ENCODE measurements at places on chromosomes 12 and 14.

DNA sequence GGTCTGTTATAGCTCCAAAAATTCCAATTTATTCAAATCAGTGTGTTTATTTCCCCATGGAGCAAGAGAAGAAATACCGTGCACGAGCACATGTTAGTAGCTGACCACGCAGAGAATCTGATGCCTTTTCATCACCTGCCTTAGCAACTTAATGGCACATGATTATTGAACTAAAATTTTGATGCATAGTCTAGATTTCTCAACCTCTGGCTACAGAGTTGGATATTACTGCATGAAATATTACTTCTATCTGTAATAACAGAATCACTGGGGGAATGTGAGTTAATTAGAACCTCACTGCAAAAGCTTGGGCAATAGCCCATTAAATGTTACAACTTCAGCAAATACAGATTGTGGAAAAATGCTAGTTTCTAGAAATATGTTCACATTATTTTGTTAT lies 335.8 kb downstream of the FLRT2 start:
- DNase-seq = no peak

DNA sequence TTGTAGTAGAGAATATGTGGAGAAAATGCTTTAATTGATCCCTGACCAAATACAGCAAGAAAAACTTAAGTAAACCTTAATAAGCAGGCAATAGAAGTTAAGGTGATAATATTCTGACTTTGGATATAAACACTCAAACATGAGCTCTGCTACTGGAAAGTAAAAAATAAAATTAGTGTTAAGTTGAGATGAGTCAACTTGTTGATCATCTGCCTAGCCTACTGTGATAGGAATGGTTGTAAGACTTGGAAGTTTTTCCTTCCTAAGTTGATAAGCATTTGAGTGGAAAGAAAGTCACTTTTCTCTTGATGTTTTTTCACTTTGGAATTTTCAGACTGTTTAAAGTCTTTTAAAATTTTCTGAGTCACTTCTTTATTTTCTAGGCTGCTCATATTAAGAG lies 26.0 kb downstream of the ADIPOR2 start:
- DNase-seq = no peak

GRCh38 chr12:124678421-124678893 lies 111.0 kb upstream of the NCOR2 start:
- DNase-seq = no peak

GRCh38 chr12:32896432-32897280 lies at the start of gene PKP2:
TSS of gene PKP2 (minus strand) at chr12:32896777. CDS start at chr12:32896731, 46 bp downstream.
- DNase-seq = peak; percentile 16

- DNase-seq = no peak
Observed at GRCh38 chr14:91058042-91058581, 2.3 kb downstream of the RPS6KA5 start.

GRCh38 chr14:38556252-38556651 lies 300.4 kb upstream of the CLEC14A start:
- DNase-seq = no peak

GRCh38 chr12:132380641-132381040 lies 51.3 kb upstream of the GALNT9 start:
- no peak for DNase-seq

GRCh38 chr12:119446459-119446858 lies 111.9 kb downstream of the CCDC60 start:
- no peak for DNase-seq

DNA sequence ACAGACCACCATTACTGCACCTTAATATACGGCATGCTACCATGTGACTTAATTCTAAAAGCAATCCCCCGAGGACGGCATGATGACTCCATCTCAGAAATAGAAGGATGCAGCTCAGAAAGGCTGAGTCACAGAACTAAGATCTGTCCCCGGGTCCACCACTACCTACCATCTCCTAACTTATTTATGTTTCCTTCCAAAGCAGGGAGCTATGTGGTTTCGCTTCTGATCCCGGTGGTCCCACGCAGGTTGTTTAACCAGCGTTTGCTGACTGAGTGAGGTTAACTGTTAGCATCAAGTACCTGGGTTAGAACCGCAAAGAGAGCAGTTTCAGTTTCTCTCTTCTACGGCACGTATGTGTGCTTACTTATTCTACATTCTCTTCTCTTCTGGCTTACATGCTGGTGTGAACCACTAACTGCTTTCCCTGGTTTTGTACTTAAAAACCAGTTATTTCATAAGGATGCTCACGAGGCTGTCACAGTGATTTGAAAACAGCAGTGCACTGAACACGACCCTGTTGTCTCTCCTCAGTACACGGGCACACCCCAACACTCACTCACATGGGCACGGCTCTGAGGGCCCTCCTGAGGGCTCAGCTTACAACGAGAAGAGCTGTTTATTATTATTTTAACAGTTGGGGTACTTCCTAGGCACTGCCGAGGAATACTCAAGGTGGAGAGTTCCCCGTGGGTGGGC lies 66.7 kb downstream of the CCDC88C start:
- peak; percentile 80 for DNase-seq

GRCh38 chr12:11812241-11812585 lies 162.7 kb downstream of the ETV6 start:
- DNase-seq = no peak

GRCh38 chr14:24852312-24853060 lies 197.5 kb downstream of the STXBP6 start:
- DNase-seq = no peak

DNA sequence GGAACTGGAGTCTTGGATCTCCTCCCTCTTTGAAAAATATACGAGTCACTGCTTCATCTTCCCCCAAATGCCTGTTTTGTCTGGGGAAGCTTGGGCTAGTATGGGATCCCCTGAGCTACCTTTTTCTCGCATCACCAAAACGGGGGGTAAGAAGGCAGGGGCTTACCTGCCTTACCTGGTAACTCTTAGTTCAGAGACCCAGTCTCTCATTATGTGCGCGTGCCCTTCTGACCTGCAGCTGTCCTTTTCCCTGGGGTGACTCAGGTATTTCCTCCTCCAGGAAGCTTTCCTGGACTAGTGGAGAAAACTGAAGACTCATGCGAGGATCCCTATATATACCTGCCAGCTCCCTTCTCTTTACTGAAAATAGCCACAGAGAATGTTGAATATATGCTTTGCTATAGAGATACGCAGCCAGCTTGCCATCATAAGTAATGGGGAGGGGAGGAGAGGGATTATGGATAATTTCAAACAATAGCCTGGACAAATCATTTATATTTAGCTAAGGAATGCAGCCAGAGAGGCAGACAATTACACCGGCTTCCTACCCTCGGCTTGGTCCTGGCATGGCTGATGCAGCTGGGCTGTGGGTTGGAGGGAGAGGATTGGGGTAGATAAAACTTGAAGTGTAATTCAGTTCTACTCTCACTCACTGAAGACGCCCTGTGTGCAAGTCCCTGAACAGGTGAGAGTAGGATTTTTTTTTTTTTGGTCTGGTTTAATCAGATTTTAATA lies 1.1 kb downstream of the TSPAN9 start:
- no peak for DNase-seq

GRCh38 chr14:95696741-95697140 lies 10.5 kb downstream of the TCL1B start:
- no peak for DNase-seq

GRCh38 chr14:91516663-91517388 lies 6.7 kb upstream of the PPP4R3A start:
- no peak for DNase-seq

DNA sequence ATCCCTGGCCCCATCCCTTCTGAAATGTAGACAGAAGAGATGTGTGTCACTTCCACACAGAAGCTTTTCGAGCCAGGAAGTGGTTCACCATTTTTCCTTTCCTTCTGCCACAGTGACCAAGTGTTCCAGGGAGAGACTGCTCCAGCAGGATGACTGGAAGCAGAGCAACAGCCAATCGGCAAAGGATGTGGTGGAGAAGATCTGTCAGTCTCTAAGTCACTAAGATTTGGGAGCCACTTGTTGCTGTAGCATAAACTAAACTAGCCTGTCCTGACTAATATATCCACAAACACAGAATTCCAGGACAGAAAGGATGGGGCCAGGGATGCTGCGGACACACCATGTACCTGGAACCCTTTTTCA lies 42.9 kb downstream of the DUSP6 start:
- DNase-seq = no peak

DNA sequence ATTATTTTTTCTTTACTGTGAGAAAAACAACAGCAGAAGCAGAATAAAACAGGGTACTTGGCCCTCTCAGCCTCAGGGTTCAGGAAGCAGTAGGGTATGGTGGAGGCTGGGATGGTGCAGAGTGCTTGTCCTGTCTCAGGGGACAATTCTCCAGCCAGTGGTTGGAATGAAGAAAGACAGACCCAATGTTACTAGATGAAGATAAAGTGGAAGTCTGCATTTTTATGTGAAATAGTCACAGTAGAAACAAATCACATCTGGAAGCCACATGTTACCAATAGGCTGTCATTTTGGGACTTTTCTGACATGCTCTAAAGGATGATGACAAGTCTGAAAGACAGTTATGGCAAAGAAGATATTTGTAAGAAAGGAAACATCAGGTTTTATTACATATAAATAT lies 32.3 kb downstream of the PROX2 start:
- DNase-seq = no peak

DNA sequence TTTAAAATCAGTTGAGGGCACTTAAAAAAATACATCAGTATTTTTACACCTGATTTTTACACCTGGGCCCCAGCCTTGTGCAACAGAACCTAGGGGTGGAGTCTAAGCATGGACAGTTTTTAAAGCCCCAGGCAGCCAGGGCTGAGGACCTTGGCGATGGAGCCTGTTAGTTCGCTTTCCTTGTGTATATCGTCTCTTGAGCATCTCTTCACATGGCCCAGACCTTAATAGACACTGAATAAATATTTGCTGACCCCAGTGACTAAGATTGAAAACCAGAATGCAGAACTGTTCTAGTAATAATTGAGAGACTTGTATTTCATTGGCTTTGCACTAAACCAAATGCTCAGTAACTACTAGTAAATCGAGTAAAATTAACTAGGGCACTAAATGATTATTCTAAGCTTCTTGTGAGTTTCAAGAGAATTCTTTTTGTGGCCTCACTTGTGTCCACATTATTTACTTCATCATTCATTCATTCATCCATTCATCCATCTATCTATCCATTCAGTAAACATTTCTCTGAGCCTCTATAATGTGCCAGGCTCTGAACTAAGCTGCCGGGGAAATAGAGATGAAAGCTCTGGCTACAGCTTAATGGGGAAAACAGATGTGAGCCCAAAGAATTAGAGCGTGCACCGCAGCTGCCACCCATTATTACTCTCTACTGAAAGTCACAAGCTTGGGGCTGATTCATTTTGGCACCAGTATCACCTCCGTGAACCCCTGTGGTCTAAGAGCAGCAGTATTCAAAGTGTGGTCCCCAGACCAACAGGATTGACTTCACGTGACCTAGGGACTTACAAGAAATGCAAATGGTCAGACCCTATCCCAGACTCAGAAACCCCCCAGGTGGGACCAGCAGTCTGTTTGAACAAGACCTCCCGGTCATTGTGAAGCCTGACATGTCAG lies 30.7 kb upstream of the BCL7A start:
- DNase-seq = peak; percentile 62

- no peak for DNase-seq
Observed at GRCh38 chr14:101115652-101116051, 212.1 kb upstream of the RTL1 start.

DNA sequence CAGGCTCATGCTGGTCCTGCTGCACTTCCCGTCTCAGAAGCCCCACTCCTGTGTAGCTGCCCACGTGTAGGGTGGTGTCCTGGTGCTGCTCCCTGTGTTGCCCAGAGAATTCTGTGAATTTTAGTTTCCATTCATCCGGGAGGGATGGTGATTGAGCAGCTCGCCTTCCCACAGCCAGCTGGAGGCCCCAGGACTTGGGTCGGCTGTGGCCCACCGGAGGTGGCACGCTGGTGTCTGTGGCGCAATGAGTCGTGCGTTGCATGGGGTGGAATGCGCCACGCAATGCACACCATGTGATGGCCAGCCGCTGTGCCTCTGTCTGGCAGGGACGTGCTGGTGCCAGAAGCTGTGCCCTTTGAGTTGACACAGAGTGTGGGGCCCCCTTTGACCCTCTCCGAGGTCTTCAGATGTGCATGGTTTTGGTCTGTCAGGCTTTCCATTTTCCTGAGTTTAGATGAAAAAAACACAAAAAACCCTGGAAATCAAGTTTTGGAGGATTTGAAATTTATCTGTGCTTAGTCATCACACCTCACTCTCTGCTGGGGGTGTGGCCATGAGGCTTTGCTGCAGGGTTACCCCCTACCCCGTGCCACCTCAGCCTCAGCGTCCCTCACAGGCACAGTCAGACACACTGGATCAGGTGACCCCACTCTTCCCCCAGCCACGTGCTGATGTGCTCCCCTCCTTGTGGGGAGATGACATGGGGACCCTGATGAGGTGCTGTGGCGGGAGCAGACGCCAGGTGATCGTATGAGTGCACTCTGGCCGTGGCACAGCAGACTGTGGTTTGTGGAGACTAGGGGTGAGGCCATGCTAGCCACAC lies 64.6 kb downstream of the EP400 start:
- no peak for DNase-seq

DNA sequence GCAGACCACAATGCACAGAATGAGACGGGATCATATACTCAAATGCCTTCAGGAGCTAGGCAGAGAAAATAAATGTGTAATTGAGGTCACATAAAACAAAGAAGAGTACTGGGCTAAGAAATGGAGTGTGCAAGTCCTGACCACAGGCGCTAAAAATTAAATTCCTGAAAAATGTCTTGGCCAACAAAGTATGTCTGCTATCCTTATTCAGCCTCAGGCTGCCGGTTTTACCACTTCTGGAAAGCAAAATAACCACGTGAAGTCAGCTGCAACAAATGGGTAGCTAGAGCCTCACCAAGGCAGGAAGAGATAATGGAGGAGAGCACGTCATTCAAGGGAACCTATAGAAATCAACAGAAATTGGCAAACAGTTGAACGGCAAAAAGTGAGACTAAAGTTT lies 3.1 kb downstream of the PYGL start:
- no peak for DNase-seq

GRCh38 chr14:55973285-55973800 lies 144.9 kb upstream of the PELI2 start:
- no peak for DNase-seq

GRCh38 chr12:51811203-51812202 lies 37.0 kb downstream of the FIGNL2 start:
- no peak for DNase-seq

DNA sequence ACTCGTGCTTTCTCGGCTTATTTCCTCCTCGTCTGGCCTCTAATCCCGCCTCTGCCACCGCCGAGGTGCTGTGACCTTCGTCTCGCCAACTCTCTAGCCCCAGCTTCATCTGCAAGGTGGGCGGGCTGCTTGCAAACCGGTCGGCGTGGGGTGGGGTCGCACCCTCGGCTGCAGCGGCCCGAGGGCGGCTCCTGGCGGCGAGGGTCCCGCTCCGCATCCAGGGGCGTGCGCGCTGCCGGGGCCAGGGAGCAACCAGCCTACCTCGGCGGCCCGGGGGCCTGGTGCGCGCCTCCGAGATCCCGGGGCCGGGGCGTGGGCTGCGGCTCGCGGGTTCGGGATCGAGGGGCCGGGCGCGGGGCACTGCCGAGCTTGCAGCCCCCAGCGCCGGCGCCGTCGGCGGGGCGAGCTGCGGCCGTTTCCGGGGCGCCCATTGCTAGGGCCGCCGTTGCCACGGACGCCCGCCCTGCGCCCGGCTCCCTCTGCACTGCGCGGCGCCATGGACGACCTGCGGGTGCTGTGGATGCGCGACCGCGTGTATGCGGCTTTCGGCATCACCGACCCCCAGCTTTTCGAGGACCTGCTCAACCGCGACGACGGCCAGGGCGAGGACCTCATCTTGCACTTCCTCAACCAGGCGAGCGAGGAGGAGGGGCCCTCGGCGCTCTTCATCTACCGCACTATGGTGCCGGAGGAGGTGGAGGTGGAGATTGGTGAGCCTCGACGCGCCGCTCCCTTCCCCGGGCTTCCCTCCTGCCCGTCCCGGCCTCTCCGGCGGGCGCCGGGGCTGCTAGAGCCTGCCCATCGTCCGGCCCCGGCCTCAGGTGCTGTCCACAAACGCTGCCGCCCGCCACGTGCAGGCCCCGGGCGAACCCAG lies at the start of gene DNAH10:
Gene DNAH10 (plus strand): TSS at position 461 of the 874 bp plus-strand sequence. CDS start 36 bp downstream, at position 497.
- DNase-seq = peak; percentile 66
